ENCODE measurements at places on chromosomes 6 and 20.

- DNase-seq, result peak; percentile 41
These were observed 706 bp downstream of the ZNF184 start for GRCh38 chr6:27472182-27472616.

DNA sequence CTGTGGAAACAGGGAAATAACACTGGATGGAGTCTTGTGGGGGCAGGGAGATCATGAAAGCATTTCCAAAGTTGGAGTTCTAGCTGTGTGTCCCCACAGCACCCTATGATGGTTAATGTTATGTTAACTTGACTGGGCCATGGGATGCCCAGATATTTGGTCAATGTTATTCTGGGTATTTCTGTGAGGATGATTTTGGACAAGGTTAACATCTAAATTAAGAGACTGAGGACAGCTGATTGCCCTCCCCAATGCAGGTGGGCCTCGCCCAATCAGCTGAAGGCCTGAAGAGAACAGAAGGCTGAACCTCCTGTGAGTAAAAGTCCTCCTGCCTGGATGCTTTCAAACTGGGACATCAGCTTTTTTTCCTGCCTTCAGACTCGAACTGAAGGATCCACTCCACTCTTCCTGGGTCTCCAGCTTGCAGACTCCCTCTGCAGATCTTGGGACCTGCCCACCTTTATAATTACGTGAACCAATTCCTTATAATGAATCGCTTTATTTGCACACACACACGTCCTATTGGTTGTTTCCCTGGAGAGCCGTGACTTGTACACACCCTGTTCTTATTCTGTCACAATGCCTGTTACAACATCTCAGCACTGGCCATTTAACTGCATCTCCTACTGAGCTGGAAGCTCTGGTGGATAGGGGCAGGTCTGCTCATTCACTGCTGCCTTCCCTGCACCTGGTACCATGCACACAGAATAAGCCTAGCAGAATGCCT is 99.5 kb upstream of the IYD start:
- DNase-seq, result no peak

DNA sequence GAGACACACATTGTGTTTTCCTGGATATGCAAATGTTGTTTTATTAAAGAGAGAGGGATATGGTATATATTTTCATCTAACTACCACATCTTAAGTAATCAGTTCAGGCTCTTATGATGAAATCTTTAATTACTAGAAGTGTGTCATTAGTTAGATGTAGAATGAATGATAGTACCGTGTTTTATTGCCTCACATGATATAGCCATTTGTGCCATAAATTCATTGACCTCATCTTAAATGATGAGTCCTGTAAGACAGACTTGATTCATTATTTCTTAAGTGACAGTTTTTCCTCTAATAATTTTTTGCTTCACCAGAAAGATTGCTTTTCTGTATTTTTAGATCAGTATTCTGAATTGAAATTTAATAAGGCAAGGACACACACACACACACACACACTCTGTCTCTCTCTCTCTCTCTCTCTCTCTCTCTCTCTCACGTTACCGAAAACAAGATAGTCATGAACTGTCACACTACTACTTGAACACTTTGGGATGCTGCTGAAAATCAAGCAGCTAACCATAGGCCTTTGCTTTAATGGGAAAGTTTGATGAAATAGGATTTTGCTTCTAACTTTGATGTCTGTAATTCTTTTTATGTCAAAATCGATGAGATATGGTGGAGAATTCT is 140.5 kb downstream of the SOBP start:
- DNase-seq, result no peak

GRCh38 chr6:42754759-42755158 is 8.9 kb upstream of the TBCC start:
- DNase-seq, result no peak

- no peak for DNase-seq
These were observed 88.1 kb downstream of the CEP162 start for GRCh38 chr6:84139311-84139710.

- no peak for DNase-seq
These were observed 31.1 kb upstream of the SYNDIG1 start for GRCh38 chr20:24438331-24438730.

GRCh38 chr20:1965520-1966351 is 28.1 kb downstream of the PDYN start:
- DNase-seq, result peak; percentile 59

- DNase-seq, result peak; percentile 70
These were observed 4.2 kb downstream of the AKIRIN2 start for GRCh38 chr6:87697581-87698546.

DNA sequence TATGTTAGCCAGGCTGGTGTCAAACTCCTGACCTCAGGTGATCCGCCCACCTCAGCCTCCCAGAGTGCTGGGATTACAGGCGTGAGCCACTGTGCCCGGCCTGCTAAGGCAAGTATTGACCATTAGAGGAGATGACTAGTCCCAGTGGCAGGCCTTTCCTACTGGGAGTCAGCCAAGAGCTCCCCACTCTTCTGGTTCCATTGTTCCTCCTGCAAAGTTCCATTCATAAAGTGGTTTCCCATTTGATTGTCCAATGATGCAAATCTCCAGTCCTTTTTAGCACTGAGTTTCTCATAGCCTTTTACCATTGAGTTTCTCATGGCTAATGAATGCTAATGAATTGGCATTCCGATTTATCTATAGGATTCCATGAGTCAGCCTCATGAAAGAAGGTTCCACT is 148.3 kb upstream of the ESR1 start:
- DNase-seq, result no peak

- no peak for DNase-seq
These were observed 161.8 kb downstream of the KCNQ5 start for GRCh38 chr6:72783666-72784065.

DNA sequence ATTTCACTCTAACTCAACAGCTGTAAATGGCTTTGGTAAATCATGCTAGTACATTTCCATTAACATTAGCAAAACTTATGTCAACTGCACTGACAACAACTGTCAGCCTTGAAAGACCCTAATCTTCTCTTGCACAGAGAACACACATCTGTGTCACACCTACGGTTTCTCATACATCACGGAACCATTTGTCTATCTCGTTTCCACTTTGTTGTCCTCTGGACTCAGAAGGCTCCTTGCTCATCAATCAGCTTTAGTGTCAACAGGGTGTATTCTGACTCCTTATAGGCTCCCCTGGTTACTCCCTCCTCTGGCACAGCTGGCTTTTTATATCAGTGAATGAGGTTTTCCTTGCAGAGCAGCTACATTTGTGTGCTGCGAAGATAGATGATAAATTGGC is 49.3 kb downstream of the CD83 start:
- no peak for DNase-seq

DNA sequence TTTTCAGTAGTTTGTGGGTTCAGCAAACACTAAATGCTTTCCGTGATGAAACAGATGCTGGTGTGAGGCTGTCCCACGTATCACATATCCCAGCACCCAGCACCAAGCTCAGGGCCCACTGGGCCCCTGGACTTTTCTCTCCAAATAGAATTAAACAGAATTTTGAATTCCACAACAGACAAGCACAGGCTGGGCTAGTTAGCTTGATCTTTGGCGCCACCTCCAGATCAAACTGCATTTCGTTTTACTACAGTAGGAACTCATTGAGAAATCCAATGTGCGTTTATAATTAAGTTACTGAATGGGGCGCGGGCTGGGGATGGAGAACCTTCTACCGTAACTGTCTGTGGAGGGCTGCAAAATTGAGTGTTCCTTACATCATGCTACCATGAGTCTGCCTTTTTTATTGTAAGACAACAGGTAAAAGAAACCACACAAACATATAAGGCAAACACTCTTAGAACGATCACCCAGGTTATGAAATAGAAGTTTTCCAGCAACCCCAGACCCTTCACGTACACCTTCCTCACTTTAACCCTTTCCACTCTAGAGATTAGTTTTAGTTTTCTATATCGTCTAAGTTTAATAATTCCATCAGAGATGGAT is 107.8 kb downstream of the ZFP64 start:
- DNase-seq, result peak; percentile 45

DNA sequence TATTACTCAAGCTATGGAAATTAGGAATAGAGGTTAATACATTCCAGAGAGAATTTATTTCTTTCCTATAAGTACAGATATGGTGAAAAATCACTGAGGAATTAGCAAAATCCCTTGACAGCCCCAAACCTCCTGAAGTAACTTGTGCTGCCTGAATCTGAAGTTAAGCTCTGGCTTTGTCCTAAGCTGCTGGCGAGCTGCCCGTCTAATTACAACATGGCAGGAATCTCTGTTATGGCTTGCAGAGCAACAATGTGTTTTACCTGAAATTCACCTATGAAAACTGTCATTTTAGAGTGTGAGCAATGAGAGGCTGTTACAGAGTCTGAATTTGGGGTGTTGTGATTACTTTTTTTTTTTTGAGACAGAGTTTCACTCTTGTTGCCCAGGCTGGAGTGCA is 22.5 kb upstream of the IYD start:
- DNase-seq, result no peak

DNA sequence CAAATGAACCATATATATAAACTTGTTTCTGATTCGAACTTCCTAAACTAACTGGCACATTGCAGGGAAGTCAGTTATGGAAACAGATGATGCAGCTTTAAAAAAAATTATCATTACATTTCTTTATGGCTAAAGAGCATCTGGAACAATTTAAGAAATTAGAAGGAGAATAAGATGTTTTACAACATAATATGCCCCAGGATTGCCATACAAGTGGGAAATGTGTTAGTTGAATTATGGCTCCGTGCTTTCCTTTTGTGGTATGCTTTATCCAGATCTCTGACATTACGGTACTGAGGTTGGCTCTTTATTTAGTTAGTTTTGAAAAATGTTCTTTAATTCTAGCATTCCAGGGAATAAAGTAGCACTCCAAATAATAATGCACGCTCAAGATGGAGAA is 343.0 kb upstream of the ZFP64 start:
- DNase-seq, result no peak

- no peak for DNase-seq
These were observed 94.6 kb downstream of the CD109 start for GRCh38 chr6:73790574-73790973.

- DNase-seq, result no peak
These were observed 74.1 kb downstream of the PRDM1 start for GRCh38 chr6:106160189-106160588.

DNA sequence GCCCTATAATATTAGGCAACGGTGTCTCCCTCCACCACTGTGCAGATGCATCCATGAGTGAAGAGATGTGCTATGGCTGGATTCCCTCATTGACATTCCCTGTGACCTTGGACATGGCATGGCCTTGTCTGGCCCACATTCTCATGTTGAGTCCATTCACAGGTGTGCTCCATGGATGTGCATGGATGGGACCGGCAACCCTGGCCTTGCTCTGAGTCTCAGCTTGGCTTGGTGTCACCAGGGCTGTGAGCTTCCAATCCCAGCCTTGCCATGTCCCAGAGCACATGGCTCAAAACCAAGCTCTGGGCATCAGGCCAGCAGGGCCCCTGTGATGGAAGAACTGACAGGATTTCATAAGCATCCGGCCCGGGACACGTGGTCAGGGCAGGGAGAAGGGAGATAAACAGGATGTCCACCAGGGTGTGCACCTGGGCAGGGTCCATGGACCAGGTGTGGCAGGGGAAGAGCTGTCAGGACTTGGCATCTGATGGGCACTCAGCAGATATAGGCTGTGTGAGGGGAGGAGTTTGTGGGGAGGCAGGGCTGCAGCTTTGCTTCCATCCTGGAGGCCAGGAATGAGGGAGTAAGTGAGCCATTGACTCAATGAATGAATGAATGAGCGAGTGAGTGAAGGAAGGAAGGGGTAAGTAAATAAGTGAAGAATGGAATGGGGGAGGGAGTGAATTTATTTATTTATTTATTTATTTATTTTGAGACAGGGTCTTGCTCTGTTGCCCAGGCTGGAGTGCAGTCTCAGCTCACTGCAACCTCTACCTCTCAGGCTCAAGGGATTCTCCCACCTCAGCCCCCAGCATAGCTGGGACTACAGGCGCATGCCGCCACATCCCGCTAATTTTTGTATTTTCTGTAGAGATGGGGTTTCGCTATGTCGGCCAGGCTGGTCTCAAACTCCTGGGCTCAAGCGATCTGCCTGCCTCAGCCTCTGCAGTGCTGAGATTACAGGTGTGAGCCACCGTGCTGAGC is 15.7 kb downstream of the NRSN2 start:
- DNase-seq, result no peak

DNA sequence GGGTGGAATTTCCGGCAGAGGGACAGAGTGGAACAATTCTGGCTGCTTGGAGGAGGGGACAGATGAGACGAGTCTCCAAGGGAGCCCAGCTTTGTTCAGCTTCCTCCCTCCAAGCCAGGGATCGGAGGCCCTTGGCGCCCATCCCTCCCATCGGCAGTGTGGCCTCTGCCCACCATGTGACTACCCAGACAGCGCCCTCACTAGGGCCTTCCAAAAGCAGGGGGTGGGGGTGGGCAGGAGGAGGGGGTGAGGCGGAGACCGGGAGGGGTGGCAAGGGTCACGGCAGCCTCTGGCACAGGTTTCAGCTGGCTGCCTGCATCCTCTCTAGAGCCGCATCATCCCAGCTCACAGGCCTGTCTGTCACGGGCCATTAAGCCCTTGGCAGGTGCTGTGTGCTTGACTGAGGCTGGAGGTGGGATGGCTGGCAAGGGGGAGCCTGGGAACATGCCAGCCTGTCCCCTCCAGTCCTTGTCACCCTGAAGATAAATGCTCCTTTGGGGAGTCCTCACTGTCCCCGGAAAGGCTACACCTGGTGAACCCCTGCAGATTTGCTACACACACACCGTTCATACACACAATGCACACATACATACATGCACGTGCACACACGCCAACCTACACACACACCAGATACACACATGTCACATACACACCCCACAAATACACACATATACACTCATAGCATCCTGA is 6.2 kb upstream of the FGD2 start:
- no peak for DNase-seq

DNA sequence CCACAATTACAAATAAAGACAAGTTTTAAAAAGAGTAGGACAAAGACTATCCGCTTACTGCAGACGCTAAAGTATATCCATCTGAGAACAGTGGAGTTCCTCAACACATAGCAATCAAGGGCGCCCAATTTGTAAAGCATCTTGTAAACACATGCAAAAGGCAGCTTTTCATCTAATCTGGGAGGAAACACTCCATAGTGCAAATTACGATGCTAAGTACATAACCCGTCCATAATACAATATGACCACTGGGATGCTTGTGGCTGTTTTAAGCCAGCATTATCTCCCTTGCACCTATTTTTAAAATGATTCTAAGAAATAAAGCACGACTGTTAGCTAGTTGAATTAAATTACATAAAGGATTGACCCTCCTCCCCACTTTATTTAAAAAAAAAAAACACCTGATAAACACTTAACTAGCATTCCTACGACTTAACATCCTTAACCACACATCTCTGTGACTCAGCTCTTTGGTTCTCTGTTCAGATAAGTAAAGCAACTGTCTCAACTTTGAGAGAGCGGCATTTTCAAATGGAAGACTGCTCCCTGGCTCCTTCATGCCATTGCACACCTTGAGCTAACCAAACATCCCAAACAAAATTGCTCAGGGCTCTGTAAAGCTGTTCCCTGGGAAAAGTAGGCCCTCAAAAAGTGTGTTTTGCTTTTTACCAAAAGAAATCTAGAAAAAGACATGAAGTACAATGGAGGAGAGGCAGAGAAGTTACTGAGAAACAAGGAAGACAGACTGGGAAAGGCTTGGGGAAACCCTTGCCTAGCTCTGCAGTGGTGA is 14.2 kb downstream of the SLC22A23 start:
- DNase-seq, result no peak
